ENCODE measurements at places on chromosomes 16 and 17.

GRCh38 chr16:57348327-57348726 is 10.3 kb upstream of the CCL22 start:
- DNase-seq: no peak

DNA sequence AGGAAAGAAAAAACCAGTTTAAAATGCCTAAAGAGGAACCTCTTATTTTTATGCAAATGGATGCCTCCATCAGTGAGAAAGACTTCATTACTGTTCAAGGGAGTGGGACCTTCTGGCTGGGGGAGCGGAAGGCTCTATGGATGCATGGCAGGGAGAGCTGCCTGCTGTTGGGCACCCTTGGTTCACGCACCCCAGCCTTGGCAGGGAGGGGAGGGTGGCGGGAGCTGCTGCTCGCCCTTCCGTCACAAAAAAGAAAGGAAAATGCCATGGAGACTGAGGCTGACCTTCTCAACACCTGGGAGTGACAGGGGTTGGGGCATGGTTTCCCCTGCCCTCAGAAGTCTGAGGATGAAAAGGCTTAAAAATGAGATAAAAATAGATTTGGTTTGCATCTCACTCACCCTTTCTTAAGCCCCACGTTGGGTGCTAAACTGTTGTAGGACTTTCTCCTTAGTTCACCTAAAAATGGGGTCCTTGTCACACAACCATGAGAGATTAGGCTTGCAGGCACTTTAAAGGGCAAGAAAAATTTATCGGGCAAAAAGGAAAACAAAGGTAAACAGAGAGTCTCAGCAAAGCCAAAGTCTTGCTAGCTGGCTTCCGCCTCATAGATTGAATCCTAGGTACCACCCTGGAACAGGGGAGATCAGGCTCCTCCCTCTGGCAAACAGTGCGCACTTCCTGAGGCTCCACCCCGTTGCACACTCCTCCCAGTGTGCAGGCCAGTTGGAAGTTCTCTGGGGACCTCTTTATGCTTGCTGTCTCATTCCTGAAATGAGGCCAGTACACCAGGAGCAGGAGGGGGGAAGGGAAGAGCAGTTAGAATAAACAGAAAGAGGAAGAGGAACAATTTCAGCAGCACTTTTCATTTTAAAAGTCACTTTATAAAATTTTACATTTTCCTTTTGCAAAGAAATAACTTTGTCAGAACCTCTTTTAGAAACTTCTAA is 31.6 kb downstream of the PHKB start:
- no peak for DNase-seq

DNA sequence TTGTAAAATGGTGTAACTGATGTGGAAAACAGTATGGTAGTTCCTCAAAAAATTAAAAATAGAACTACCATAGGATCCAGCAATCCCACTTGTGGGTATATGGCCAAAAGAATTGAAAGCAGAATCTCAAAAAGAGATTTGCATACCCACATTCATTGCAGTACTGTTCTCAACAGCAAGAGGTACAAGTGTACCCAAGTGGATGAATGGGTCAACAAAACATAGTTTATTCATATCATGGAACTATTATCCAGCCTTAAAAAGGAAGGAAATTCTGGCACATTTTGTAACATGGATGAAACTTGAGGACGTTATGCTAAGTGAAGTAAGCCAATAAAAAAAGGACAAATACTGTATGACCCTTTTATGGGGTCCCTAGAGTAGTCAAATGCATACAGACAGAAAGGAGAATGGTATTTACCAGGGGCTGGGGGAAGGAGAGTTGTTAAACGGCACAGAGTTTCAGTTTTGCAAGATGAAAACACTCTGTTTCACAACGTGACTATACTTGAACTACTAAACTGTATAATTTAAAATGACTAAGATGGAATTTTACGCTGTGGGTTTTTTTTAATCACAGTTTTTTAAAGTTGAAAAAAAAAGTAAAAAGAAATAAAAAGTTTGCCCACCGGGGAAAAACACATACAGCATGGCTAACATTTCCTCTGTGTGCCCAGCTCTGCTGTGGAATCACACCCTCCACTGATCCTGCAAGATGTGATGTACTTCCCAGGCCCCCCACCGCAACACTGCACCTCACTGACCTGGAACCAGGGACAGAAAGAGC is 6.1 kb downstream of the TVP23A start:
- no peak for DNase-seq

GRCh38 chr17:48608494-48608834 is 2.4 kb downstream of the HOXB7 start:
- no peak for DNase-seq

DNA sequence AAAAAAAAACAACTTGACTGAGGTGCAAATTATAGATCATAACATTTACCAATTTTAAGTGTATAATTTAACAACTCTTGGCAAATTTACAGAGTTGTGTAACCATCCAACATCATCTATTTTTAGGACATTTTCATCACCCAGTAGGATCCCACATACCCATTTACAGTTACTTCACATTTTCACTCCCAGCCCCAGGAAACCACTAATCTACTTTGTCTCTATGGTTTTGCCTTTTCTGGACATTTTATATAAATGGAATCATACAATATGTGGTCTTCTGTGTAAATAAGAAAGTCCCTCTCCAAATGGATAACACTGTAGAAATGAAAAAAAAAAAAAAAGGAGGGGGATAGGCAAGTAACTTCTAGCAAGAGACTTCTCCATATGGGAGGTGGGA is 26.1 kb upstream of the XYLT1 start:
- no peak for DNase-seq

DNA sequence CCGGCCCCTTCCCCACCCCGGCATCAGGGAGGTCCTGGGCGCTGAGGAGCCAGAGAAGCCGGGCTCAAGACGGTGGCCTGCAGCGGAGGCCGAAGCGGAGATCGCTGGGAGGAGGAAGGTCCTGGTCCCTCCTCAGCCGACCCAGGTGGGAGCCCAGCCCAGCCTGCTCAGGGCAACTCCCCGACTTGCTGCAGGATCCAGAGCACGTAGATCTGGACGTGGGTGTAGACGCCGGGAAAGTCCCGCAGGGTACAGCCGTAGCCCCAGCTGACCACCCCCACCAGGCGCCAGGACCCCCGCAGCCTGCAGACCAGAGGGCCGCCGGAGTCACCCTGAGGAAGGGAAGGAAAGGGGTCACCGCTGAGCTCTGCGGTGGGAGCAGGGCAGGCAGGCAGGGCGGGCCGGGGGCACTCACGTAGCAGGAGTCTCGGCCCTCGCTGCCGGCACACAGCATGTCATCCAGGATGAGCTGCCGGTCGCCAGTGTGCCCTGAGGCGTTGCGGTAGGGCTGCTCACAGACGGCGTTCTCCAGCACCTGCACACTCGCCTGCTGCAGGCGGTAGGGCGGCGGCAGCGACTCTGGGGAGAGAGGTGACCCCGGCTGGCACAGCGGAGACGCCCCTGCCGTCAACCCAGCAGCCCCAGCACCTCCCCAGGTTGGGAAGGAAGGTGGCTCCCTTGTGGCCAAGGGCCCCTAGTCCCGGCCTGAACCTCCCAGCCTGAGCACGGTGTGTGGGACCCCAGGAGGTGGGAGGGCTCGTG is 5.4 kb downstream of the TPSD1 start:
- peak; percentile 50 for DNase-seq

- DNase-seq: no peak
Measured at GRCh38 chr16:49453021-49453420, 79.4 kb downstream of the C16orf78 start.

DNA sequence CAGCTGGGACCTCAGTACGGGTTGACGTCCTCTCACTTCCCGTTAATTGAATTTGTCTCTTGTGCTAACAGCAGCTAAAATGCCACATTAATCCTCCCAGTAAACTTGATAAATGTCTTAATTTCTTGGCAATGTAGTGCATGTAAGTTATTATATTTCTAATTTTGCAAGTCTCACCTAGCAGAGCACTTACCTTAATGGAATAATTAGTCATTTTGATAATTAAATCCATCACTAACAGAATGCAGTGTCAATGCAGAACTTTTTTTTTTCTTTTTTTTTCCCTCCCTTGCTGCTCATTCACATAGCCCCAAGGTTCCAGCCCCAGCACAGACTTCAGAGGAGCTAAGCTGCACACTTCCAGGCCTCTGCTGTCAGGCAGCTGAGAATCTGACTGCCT is 376.5 kb downstream of the RBFOX1 start:
- no peak for DNase-seq

GRCh38 chr16:73049511-73049910 is 1.6 kb upstream of the ZFHX3 start:
- DNase-seq: no peak

GRCh38 chr16:53465606-53466280 is 31.5 kb downstream of the RBL2 start:
- no peak for DNase-seq

DNA sequence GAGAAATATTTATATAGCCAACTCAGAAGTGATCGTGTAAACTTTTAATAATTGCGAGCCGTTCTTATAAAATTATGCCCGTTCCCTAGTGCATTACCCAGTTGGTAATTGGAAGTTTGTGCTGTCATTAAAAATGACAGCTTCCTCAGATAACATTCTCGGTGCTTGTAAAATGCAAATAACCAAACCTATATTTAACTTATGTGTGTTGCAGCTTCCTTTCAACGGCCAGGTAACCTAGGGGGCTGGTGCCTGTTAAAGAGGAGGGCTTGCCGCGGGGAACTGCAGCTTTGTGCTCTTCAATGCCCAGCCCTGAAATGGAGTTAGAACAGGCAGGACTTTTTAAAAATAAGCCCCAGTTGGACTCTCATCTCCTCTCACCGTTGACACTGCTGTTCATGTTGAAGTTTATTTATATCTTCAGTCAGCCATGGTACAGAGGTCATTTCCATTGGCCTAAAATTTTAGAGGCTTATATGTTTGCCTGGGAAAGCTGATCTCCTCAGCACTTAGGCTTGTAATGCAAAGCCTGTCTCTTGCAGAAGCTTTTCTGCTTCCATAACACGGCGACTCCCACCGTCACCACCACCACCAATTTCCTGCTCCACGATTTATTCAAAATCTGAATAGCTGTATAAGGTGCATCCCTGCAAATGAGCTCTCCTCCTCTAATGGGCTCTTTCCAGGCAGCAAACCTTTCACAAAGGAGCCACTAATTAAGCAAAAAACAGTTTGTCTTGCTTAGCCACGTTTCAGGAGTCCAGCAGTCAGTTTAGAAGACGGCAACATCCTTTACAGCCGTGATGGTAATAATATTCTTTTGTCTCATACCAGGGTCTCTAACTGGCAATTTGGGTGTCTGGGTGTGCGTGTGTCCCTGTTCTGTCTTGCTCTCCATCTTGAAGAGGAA is 74.7 kb downstream of the RPA1 start:
- DNase-seq: no peak

GRCh38 chr16:73047536-73048291 is at the start of gene ZFHX3:
Gene ZFHX3, minus strand, starts transcription at chr16:73048128. Its CDS starts 87,983 bp downstream, at chr16:72960145.
- DNase-seq: peak; percentile 88
